ENCODE measurements at places on chromosomes 2 and 18. TPM values are rescaled to one million over a fixed set of nuclear protein-coding genes. Genes with fewer than 3 reads are reported as not detected.
A peak's percentile ranks its signal among the peaks of the same experiment; 100 is the strongest.

The ZSWIM2 gene
- total RNA-seq = not detected

The RTP5 gene
- not detected for total RNA-seq

The RESP18 gene
- not detected for total RNA-seq

The SIX3 gene
- not detected for total RNA-seq

DNA sequence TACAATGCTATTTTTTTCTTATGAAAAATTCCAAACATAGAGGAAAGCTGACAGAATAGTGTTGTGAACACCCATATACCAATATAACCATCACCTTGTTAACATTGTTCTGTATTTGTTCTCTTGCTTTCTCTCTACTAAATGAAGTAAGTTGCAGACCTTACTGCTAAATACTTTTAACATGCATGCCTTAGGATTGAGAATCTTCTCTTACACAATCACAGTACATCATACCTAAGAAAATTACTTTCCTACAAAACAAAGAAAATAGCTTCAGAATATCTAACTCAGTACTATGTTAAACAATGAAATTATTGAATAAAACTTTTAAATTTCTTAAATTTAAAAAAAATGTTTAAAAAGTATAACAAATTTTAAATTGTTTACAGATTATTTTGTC, 136.5 kb downstream of the UBR3 start:
- peak; percentile 53 for DNase-seq

GRCh38 chr2:160408959-160409291, 84.7 kb downstream of the RBMS1 start:
- no peak for DNase-seq

DNA sequence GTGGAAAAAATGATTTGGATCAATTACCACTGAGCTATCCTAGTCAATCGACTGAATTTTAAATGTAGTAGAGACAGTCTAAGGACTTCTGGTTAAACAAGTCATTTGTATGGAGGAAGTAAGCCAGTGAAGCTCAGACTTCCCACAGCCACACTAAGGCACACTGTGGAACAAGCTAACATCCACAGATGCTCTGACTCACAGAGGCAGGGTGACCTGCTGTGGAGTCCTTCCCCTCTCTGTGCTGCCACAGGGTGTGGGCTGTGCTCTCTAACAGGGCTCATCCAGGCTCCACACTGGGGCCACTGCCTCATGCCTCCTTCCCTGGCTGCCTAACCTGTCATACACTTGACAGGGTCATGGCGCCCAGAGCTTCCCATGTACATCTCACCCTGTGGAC, 351.0 kb downstream of the GALR1 start:
- DNase-seq = no peak

- DNase-seq = no peak
Measured at GRCh38 chr2:101912545-101912944, 79.2 kb upstream of the IL1R2 start.

DNA sequence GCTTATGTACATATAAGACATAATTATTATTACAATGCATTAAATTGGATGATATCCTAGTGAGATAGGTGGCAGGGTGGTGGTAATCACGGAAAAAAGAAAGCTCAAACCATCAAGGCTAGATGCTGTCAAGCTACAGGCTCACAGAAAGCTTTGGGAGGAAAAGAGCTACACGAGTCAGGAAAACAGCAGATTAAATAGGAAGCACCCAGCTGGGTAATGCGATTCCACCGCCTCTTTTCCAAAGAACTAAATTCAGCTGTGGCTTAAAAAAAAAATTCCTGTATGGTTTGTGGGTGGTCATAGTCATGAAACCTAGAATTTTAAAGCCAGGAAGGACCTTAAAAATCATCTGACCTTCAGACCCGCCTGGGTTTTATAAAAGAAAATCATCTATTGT, 23.7 kb upstream of the PTPN4 start:
- no peak for DNase-seq

GRCh38 chr2:235810846-235811245, 317.0 kb downstream of the AGAP1 start:
- DNase-seq = no peak

- DNase-seq = no peak
Measured at GRCh38 chr18:36536426-36536825, 238.9 kb downstream of the FHOD3 start.

GRCh38 chr18:43514747-43515146, 237.5 kb upstream of the SYT4 start:
- no peak for DNase-seq
